ENCODE measurements at places on chromosomes 16 and 17. TPM values are rescaled to one million over a fixed set of nuclear protein-coding genes. Genes with fewer than 3 reads are reported as not detected.

- H3K27ac ChIP-seq = no peak overlapping the region
- H3K36me3 ChIP-seq = peaks cover 22% of the 10 kb centered on the region
Measured at GRCh38 chr16:11156401-11156800, 99.6 kb downstream of the SOCS1 start.

The FGF11 gene
- total RNA-seq = 6.4 TPM

DNA sequence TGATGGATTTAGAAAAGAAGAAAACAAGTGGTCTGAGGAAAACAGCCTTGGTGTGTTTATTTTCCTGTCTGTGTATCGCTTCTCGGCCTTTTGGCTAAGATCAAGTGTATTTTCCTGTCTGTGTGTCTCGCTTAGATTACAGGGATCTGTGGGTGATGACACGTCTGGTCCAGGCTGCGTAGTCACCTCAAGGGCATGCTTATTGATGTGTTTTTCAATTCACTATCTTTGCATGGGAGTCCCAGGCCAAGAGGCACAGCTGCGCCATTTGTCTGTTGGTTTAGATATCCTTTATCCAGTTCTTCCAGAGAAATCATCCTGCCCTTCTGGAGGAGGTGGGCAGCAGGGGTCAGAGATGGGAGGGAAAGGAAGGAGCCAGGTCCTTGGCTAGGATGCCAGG lies 47.1 kb upstream of the STH start:
- DNase-seq = no peak
- peaks cover 25% of the 10 kb centered on the region for H3K27me3 ChIP-seq
- H3K4me1 ChIP-seq = no peaks in the 10 kb centered on the region
- no peak overlapping the region for H3K27ac ChIP-seq
- H3K4me3 ChIP-seq = no peak overlapping the region
- H3K36me3 ChIP-seq = no peaks in the 10 kb centered on the region

GRCh38 chr16:73878611-73879010 lies 418.0 kb upstream of the PSMD7 start:
- H3K4me3 ChIP-seq = no peak overlapping the region
- H3K27ac ChIP-seq = no peak overlapping the region
- H3K27me3 ChIP-seq = no peaks in the 10 kb centered on the region
- H3K36me3 ChIP-seq = no peaks in the 10 kb centered on the region
- no peaks in the 10 kb centered on the region for H3K4me1 ChIP-seq

The CLUH gene
- total RNA-seq = 179 TPM

The RCVRN gene
- not detected for total RNA-seq

DNA sequence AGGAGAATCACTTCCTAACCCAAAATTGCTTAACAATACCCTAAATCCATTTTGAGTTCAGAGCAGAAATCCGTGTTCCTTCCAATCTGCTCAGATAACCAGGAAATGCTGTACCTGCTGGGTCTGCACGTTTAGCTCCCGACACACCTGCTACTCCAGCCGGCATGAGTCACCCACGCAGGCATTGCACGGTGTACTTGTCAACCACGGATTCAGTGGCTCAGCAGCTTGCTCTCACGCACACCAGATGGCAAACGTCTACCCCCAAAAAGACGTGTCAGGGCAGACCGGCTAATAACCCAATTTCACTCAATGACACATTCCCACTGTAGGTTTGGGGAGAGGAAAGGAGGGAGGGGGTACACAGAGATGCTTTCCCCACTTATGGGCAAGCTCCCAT lies 468.1 kb downstream of the SOX9 start:
- H3K27ac ChIP-seq = no peak overlapping the region
- H3K36me3 ChIP-seq = no peaks in the 10 kb centered on the region
- no peak for DNase-seq

The SULT1A4 gene
- 2.7 TPM for total RNA-seq

DNA sequence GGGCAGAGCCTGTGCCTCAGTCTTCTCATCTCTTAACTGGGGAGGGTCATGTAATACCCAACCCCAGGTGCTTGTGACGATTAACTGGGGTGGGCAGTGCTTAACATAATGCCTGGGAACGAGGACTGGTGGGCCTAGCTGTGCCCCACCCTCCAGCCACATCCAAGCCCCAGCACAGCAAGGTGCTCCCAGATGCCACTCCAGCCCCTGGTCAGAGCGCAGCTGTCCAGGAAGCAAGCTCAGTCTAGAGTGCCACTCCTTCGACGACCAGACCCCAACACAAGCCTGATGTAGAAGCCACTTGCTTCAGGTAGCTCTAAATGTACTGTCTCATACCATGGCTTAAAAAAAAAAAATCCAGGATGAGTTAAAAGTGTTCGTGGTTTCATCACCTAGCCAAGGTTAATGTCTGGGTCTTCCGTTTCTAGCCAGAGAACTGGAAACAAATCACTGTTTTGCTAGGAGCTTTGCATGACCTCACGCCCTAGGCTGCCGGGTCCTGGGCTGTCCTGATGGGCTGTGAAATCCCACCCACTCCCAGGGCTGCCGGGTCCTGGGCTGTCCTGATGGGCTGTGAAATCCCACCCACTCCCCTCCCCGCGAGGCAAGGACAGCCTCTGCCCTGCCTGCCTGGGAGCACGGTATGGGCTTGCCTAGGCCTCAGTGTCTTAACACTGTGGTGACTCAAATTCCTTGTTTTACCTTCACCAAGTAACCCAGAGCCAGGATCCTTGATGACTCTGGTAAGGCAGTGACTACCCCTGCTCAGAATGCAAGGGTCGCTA lies 7.7 kb downstream of the MIEF2 start:
- H3K36me3 ChIP-seq = peaks cover 7% of the 10 kb centered on the region
- DNase-seq = no peak
- H3K27me3 ChIP-seq = no peaks in the 10 kb centered on the region
- H3K4me3 ChIP-seq = no peak overlapping the region
- H3K27ac ChIP-seq = no peak overlapping the region

DNA sequence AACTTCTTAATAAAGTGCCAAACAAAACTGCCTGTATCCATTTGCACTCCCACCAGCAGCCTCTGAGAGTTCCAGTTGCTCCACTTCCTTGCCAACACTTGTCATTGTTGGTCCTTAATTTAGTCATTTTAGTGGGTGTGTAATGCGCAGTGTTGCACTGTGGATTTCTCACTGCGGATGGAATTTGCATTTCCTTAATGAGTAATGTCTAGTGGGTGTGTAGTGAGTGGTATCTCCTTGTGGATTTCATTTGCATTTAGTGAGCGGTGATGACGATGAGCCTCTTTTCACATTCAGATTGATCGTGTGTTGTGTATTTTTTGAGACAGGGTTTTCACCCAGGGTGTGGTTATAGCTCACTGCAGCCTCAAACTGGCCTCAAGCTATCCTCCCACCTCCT lies 4.1 kb upstream of the MSLN start:
- no peak overlapping the region for H3K4me3 ChIP-seq
- no peaks in the 10 kb centered on the region for H3K36me3 ChIP-seq
- H3K27ac ChIP-seq = no peak overlapping the region
- no peaks in the 10 kb centered on the region for H3K4me1 ChIP-seq
- no peak for DNase-seq
- H3K27me3 ChIP-seq = peaks cover 7% of the 10 kb centered on the region

GRCh38 chr17:79246225-79247190 lies 171.9 kb downstream of the ENGASE start:
- peaks cover 5% of the 10 kb centered on the region for H3K27me3 ChIP-seq
- H3K4me1 ChIP-seq = no peaks in the 10 kb centered on the region
- no peak for DNase-seq
- no peak overlapping the region for H3K4me3 ChIP-seq

GRCh38 chr17:63446753-63447470 lies 806 bp upstream of the CYB561 start:
- H3K36me3 ChIP-seq = peaks cover 3% of the 10 kb centered on the region
- peak; percentile 17 for DNase-seq
- H3K27me3 ChIP-seq = peaks cover 14% of the 10 kb centered on the region
- H3K27ac ChIP-seq = peak overlapping the region; percentile 44
- H3K4me3 ChIP-seq = peak overlapping the region; percentile 60

The CDRT4 gene
- total RNA-seq = 2.1 TPM

The SLC2A4 gene
- total RNA-seq = 0.31 TPM

- H3K4me1 ChIP-seq = no peaks in the 10 kb centered on the region
- no peak overlapping the region for H3K4me3 ChIP-seq
- H3K27ac ChIP-seq = no peak overlapping the region
Measured at GRCh38 chr17:73888862-73889261, 244.6 kb upstream of the SDK2 start.

DNA sequence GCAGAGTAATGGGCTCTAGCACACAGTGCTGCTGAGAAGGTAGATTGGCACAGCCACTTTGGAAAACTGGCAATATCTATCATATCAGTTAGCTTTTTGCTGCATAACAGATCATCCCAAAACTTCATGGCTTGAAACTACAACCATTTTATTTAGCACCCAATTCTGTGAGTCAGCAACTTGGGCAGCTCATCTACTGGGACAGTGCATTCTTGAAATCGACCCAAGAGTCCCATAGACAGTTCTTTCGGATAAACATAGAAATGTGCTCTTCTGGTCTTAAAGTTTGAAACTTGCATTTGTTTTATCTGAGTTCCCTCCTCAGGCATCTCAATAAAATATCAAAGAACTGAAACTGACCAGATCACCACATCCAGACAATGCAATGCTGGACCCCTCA lies 76.7 kb downstream of the CEP112 start:
- peaks cover 3% of the 10 kb centered on the region for H3K27me3 ChIP-seq
- H3K4me1 ChIP-seq = no peaks in the 10 kb centered on the region
- H3K4me3 ChIP-seq = no peak overlapping the region

GRCh38 chr17:36578671-36579070 lies 13.0 kb upstream of the DHRS11 start:
- H3K27ac ChIP-seq = no peak overlapping the region
- no peaks in the 10 kb centered on the region for H3K27me3 ChIP-seq
- DNase-seq = no peak
- no peak overlapping the region for H3K4me3 ChIP-seq
- H3K4me1 ChIP-seq = peaks cover 11% of the 10 kb centered on the region

The MYH8 gene
- total RNA-seq = not detected

DNA sequence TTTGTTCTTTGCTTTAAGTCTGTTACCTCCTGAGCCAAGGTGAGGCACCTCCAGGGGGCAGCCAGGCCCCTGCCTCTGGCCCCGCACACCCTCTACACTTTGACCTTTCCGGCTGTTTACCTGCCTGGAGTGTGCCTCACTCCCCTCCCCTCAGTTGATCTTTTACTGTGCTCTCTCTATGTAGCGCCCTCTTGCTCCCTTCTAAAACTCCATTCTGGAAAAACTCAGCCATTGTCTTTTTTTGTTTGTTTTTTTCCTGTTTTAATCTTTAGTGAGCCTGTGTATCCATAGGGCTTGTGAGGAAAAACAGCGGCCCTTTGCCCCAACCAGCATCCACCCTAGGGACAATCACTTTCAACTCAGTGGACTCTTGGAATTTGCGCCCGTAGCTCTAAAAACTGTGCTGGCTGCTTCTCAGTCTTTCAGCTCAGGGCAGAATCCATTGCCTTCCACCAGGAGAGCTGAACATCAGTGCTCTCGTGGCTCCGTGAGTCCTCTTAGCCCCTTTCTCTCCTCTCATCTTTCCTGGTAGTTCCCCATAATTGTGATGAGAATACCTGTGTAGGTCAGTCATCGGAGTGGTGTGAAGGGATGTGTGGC lies 4.3 kb downstream of the AMDHD2 start:
- peak overlapping the region; percentile 24 for H3K4me3 ChIP-seq
- no peak overlapping the region for H3K27ac ChIP-seq
- peaks cover 17% of the 10 kb centered on the region for H3K36me3 ChIP-seq

GRCh38 chr16:17224879-17225281 lies 245.9 kb downstream of the XYLT1 start:
- H3K27ac ChIP-seq = peak overlapping the region; percentile 80
- no peak overlapping the region for H3K4me3 ChIP-seq
- no peak for DNase-seq
- H3K27me3 ChIP-seq = no peaks in the 10 kb centered on the region
- H3K4me1 ChIP-seq = peaks cover 18% of the 10 kb centered on the region
- H3K36me3 ChIP-seq = peaks cover 12% of the 10 kb centered on the region

GRCh38 chr17:66717641-66718058 lies 117.3 kb upstream of the CACNG5 start:
- H3K27me3 ChIP-seq = no peaks in the 10 kb centered on the region
- DNase-seq = no peak
- H3K4me1 ChIP-seq = peaks cover 38% of the 10 kb centered on the region
- H3K36me3 ChIP-seq = peaks cover 20% of the 10 kb centered on the region

- H3K27me3 ChIP-seq = no peaks in the 10 kb centered on the region
- peak; percentile 57 for DNase-seq
- peaks cover 43% of the 10 kb centered on the region for H3K4me1 ChIP-seq
Measured at GRCh38 chr17:48113201-48113676, 5.7 kb downstream of the SNX11 start.

GRCh38 chr16:56631832-56632155 lies 665 bp upstream of the MT1M start:
- peaks cover 62% of the 10 kb centered on the region for H3K27me3 ChIP-seq
- peak overlapping the region; percentile 77 for H3K4me3 ChIP-seq
- H3K27ac ChIP-seq = no peak overlapping the region
- H3K36me3 ChIP-seq = no peaks in the 10 kb centered on the region
- no peak for DNase-seq

DNA sequence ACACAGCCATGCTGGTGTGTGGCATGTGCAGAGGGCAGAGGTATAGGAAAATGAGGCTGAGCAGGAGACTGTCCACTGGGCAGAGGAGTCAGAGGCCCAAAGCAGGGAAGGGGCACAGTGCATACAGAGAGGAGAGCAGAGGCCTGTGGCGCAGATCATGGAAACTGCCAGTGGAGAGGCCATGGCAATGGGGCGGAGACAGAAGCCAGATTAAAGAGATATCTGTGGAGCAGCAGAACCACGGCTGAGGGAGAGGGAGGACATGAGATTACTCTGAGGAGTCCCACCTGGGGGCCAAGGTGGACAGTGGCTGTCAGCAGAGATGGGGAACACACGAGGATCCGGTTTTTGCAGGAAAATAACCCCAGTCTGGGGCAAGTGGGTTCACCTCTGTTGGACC lies 43.3 kb downstream of the RANBP10 start:
- DNase-seq = no peak
- no peak overlapping the region for H3K4me3 ChIP-seq
- peaks cover 11% of the 10 kb centered on the region for H3K36me3 ChIP-seq

GRCh38 chr16:1564325-1564724 lies 30.9 kb downstream of the TMEM204 start:
- no peaks in the 10 kb centered on the region for H3K27me3 ChIP-seq
- H3K4me3 ChIP-seq = no peak overlapping the region
- H3K36me3 ChIP-seq = peaks cover 8% of the 10 kb centered on the region
- peaks cover 12% of the 10 kb centered on the region for H3K4me1 ChIP-seq
- no peak overlapping the region for H3K27ac ChIP-seq

GRCh38 chr17:17922070-17922614 lies 50.1 kb downstream of the TOM1L2 start:
- peaks cover 4% of the 10 kb centered on the region for H3K4me1 ChIP-seq
- H3K27me3 ChIP-seq = no peaks in the 10 kb centered on the region
- no peaks in the 10 kb centered on the region for H3K36me3 ChIP-seq
- no peak overlapping the region for H3K4me3 ChIP-seq
- no peak overlapping the region for H3K27ac ChIP-seq
- DNase-seq = no peak

- no peaks in the 10 kb centered on the region for H3K27me3 ChIP-seq
- peak; percentile 90 for DNase-seq
- H3K27ac ChIP-seq = peak within 1 kb of the TSS; percentile 76
- H3K4me1 ChIP-seq = peaks cover 25% of the 10 kb centered on the region
- peaks cover 7% of the 10 kb centered on the region for H3K36me3 ChIP-seq
Measured at GRCh38 chr17:82648165-82648668, at the start of gene WDR45B. Gene WDR45B, minus strand, starts transcription at chr17:82648444. Its CDS starts 104 bp downstream, at chr17:82648340.

The ITGAL gene
- 287 TPM for total RNA-seq

Data from activated T-helper 1 cell treated with anti-CD3 and anti-CD28 coated beads, Interleukin-12 subunit alpha, Interleukin-12 subunit beta, Interleukin-2, Interleukin-4 antibody, amounts not matched to agents 30 ng/mL and 10 ng/mL and 1 ng/mL, durations not matched to agents 14 hours and 24 hours and 36 hours (primary cell).